Left renal pelvis (tissue), 4 donors: ENCODE measurements at places on chromosomes 4 and X.

GRCh38 chr4:168923526-168924194, 86.4 kb downstream of the CBR4 start:
- DNase-seq, result peak; percentile 55

- no peak for DNase-seq
Measured at GRCh38 chr4:174181827-174182226, 101.6 kb downstream of the FBXO8 start.

GRCh38 chr4:21554066-21554465, 394.5 kb downstream of the KCNIP4 start:
- DNase-seq, result no peak

- no peak for DNase-seq
Measured at GRCh38 chrX:154044091-154044490, 24.4 kb upstream of the IRAK1 start.

DNA sequence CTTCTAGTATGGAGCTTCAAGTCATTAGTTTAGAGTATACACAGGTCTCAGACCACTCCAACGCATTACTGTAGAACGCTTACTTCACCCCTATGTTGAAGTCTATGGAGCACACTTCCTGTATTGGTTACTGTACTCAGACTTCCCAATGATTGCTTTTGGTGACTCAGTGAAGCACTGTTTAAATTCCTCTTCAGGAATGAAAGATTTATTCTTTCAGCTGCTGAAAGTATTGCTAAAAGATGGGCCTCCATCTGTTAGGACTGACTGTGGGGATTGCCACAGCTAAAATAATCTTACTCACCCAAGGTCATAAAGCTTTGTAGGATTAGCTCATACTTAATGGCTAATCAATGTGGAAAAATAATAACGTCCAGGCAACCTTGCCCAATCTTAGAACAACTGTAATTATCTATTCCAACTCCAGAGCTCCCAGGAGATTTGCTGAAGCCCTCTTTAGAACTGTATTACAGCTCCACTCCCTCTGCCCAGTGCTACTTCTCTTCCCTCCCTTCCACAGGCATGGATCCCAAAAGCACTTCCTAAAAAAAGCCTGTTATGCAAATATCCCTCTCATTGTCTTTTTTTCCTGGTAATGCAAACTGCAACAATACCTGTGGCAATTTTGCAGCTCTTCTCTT, 281.9 kb upstream of the HS3ST1 start:
- no peak for DNase-seq

DNA sequence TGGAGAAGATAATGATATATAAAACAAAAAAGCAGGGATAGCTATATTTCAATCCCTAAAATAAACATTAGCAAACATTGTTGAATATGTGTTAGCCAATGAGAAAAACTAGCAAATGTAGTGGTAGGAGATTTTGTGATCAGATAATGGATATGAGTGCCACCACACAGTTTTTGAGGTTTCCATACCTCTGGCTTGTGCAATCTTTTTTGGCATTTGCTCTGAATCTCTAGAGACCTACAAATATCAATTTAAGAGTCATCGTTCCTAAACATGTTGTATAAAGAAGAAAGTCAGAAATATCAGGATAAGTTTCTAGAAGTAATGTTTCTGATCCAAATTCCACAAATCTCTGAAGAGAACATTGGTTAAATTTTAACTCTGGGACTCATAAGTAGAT, 308.7 kb downstream of the PDGFC start:
- DNase-seq, result no peak

DNA sequence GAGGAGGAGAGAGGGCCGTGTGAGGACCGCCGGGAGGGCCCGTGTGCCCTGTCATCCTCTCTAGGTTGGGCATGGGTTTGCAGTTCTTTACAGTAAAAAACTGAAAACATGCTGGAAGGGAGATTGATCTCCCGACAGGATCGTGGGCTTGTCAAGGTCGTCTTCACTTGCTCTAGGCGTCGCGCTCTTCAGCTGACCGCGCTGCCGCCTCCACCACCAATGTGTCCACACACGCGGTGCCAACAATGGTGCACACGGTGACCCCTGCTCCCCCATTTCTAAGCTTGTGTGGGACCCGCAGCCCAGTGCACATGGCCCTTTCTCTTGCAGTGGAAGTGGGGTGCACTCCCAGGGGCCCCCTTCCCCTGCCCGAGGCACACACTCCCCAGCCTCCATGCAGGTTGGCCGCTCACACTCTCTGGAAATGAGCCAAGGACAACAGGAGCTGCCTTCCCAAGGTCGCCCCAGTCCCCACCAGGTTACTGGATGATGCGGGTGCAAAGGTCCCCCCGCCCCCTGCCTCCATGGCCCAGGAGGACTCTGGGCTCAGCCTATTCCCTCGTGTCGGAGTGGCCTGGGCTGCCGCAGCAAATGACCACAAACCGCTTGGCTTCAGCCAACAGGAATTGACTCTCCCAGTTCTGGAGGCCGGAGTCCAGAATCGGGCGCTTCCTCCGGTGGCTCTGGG, 1.7 kb upstream of the ZFP92 start:
- DNase-seq, result no peak

- DNase-seq, result no peak
Measured at GRCh38 chr4:1984406-1985191, 24.2 kb downstream of the NELFA start.

DNA sequence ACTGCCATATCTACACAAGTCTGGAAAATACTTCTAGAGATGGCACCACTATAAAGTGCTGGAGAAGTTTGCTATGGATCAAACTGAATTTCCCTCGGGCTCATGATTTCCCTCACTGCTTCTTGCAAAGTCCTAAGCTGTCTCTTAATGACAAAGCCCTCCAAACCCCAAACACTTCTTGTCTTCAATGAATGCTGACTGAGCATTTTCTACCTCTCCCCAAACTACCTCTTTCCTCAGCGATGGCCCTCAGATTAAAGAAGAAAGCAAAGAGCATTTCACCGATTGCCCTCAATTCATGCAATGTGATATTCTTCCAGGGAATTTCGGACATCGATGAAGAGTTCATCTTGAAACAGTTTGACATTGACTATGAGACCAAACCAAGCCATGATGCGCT, 19.7 kb downstream of the FAM47E start:
- no peak for DNase-seq

DNA sequence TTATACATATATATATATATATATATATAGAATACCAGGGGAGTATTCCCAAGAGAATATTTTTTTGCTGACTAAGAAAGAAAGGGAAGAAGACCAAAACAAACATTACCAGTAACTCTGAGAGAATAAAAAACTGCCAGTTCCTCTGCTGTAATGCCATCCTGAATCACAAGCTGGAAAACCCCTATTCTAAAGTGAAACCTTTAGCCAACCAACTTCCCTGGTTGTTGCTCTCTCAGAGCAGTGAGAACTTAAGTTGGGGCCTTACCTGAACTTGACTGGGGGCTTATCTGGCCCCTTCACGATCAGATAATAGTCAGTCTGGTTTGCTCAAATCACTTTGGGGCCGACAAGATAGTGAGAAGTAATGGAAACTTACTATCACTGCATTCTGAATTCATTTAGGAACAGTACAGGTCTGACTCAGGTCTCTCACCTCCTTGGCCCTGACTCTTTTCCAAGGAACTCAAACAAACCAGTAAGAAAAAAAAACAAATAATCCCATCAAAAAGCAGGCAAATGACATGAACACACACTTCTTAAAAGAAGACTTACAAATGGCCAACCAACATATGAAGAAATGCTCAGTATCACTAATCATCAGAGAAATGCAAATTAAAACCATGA, 62.5 kb downstream of the CD40LG start:
- DNase-seq, result no peak

- DNase-seq, result no peak
Measured at GRCh38 chr4:32142075-32142474, 1421.9 kb downstream of the PCDH7 start.
